GM23248 (cell line): ENCODE measurements at places on chromosomes 7 and 10.

DNA sequence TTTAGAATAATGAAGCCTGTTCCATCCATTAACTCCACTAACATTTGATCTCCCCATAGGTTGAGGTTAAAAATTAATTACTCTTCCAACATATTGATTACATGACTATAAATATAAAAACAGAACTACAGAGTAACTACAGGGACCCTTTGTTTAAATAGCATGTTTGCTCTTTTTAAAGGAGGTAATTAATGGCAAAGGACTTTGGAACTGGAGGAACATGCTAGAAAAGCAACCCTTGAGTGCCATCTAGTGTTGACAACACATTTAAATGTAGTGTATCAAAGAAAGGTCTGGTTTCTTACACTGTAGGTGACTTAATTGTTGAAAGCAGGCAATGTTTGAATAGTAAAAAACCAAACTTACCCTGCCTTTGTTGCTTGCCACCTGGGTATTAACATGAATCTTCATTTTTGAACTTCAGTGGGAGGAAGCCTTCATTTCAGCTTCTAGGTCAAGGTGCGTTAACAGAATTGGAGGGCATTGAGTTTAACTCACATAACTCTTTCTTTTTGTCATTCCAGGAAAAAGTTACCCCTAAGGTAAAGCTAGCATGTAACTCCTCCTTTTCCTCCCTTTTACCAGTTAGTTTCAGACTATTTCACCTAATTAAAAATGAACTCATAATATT is 52.6 kb upstream of the CAPZA2 start:
- DNase-seq: peak; percentile 83

GRCh38 chr10:7896297-7896696 is 78.0 kb downstream of the TAF3 start:
- DNase-seq: no peak

- DNase-seq: peak; percentile 15
These were observed 150.7 kb downstream of the BTAF1 start for GRCh38 chr10:92074126-92074887.

DNA sequence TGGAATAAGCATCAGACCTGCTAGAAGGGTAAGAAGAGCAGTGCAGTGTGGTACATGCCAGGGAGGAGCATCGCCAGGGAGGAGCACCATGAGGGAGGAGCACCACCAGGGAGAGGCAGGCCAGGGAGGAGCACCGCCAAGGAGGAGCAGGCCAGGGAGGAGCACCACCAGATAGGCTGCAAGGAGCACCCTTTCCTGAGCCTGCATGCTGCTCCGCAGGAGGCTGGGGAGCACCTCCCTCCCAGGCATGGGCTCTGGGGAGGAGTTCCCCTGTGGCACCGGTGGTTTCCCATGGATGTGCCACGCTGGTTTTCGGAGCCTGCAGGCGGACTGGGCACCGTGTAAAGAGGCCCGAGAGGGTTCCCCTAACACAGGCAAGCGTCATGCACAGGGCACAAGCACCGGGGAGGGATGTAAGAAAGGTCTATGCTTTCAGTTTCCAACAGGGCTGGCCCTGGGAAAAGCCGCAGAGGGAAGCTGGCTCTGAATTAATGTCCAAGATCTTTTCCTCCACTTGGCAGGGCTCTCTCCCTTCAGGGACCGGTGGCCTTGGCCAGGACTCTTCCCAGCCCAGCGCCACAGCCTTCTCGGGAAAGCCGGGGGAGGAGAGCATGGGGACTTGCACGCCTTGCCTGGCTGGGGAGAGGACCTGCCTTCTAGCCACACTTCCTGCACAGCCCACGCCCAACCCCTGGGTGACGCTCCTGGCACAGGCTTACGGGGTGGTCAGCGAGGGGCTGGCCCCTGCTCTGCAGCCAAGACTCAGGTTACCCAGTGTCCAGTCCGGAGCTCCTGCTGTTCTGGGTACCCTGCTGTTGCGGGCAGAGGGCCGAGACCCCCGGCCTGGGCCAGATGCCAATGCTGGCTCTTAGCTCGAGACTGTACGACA is 11.5 kb upstream of the GPER1 start:
- DNase-seq: peak; percentile 16

GRCh38 chr10:30583778-30584415 is 45.7 kb downstream of the LYZL2 start:
- peak; percentile 80 for DNase-seq

DNA sequence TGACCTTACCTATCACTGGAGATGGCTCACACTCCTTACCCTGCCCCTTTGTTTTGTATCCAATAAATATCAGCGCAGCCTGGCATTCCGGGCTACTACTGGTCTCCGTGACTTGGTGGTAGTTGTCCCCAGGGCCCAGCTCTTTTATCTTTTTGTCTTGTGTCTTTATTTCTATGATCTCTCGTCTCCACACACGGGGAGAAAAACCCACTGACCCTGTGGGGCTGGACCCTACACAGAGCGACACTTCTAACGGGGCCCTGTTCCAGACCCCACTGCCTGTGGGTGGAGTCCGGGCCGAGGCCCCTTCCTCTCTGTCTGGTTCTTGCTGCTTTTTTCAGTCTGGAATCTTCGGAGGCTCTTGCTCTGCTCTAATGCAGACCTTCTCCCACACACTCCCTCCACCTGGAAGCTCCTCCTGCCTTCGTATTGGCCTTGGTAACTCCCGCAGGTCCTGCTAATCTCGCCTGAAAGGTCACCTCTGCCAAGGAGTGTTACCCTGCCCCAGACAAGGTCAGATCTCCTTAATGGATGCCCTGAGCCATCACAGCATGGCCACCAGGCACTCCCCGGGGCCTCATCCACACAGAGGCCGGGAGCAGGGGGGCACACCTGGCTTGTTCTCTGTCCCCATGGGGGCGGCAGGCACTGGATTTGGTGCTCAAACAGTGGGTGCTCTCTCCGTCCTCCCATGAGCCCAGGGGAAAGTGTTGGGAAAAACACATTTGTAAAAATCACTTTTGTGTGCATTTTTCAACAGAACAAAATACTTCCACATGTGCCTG is 531.7 kb downstream of the PTPRN2 start:
- DNase-seq: no peak

- DNase-seq: peak; percentile 86
These were observed 88.7 kb upstream of the MYL10 start for GRCh38 chr7:101717628-101718357.

- DNase-seq: no peak
These were observed 32.0 kb upstream of the RBM20 start for GRCh38 chr10:110612087-110612486.

GRCh38 chr10:118116715-118117449 is 70.1 kb upstream of the RAB11FIP2 start:
- DNase-seq: no peak
